ENCODE measurements at places on chromosomes 16 and 17.

GRCh38 chr17:4182043-4182442 is 39.0 kb downstream of the CYB5D2 start:
- no peak for DNase-seq

- no peak for DNase-seq
Observed at GRCh38 chr16:69187446-69188235, 677 bp downstream of the SNTB2 start.

DNA sequence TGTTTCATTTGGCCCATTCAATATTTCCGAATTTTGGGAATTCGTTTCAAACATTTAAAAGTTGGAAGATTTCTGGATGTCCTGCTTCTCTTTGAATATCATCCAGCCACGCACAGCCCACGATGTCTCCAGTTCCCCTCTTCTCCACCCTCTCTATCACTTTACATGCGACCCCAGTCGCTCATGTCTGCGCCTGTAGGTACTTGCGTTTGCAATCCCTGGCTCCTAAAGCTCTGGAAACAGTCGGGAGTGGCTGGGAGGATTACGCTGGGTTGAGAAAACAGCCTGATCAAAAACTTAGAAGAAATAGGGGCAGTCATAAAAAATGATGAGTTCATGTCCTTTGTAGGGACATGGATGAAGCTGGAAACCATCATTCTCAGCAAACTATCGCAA is 1.5 kb upstream of the SBK1 start:
- DNase-seq, result no peak

GRCh38 chr17:79834565-79835469 is 4.4 kb downstream of the CBX4 start:
- DNase-seq, result no peak

- DNase-seq, result no peak
Observed at GRCh38 chr17:15371376-15372130, 30.2 kb upstream of the TEKT3 start.

DNA sequence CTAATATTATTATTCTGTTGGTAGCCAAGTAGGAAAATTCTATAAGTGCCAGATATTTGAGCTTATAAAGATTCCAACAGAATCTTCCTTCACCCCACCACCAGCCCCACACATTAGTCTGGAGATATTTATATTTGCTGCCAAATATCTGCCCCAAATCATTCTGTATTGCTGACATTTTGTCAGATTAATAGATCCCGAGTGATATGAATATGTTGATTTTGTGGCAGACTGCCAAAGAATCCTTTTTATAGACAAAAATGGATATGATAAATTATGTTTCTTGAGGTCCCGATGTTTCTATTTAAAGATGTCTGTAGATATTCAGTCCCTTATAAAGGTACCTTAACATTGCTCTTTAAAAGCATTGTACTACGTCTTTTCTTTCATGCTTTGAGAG is 162.2 kb upstream of the KCNJ16 start:
- DNase-seq, result no peak

GRCh38 chr17:4586043-4586442 is 1.7 kb downstream of the SMTNL2 start:
- no peak for DNase-seq

- DNase-seq, result no peak
Observed at GRCh38 chr17:57994436-57994835, 6.4 kb upstream of the VEZF1 start.

DNA sequence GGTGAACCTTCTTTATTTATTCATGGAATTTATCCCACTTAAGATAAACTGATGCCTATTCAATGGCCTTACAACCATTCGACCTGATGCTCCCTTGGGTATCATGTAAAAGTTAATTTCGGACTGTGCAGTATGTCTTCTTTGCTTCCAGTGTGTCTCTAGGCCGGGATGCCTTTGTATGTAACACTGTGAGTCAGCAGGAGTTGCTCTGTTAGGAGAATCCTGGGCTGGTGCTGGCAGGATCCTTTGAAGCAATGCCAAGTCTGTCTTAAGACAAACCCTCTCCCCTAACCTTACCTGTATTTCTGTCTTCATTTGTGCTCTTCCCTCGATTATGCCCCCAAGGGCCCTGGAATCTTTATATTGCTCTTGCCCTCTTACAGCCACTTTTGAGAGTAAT is 37.9 kb upstream of the ABCA8 start:
- no peak for DNase-seq

- DNase-seq, result no peak
Observed at GRCh38 chr16:72198771-72199201, 26.8 kb upstream of the PMFBP1 start.

GRCh38 chr17:28368306-28368831 is 1.7 kb downstream of the VTN start:
- no peak for DNase-seq

GRCh38 chr17:3888343-3889171 is 4.3 kb downstream of the CAMKK1 start:
- DNase-seq, result peak; percentile 36

- no peak for DNase-seq
Observed at GRCh38 chr16:23788685-23789084, 33.9 kb downstream of the CHP2 start.

GRCh38 chr16:35296962-35297653 is 1837.7 kb downstream of the TP53TG3F start:
- no peak for DNase-seq

DNA sequence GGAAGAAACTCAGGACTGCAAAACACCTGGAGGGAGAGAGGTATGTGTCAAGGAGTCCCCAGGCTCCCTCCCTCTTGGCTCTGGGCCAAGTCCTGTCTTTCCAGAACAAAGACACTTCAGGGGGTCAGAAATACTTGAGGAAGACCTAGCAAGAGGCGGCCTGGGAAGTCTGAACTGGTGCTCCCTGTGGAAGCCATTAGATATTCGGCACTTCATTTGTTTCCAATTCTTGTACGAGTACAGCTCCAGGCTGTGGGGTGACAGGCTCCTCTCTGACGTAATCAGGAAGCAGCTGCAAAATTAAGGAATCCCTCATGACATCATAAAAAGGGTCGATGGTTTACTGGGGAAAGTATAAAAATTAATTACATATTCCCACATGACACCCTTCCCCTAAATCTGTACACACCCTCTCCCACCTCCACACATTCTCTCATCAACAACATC is 108.7 kb downstream of the SMG6 start:
- no peak for DNase-seq

- no peak for DNase-seq
Observed at GRCh38 chr16:89478576-89479221, 11.7 kb downstream of the ANKRD11 start.

DNA sequence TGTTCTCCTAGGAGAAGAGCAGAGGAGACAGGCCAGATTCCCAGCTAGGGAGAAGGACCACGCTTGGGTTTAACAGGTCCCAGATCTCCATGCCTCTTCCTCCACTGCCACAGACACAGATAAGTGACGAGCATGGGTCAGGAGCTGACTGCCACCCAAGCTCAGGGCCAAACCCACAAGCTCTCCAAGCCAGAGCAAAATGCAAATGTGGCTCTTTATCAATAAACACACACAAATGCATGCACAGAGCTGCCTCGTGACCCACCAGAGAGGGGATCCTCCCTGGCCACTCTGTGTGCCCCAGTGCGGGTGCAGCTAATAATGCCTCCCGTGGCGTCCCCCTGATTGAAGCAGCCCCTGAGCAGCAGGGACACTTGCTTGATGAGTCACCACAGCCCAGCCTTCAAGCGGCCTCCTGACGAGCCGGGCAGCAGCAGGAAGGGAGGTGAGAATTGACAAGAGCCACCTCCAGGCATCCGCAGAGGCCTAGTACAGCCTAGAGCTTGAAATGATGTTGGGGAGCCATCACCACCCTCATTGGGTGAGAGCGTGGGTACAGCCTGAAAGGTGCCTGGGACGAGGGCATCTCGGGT is 143.9 kb downstream of the CCDC182 start:
- DNase-seq, result no peak

GRCh38 chr16:53559270-53559951 is 56.4 kb upstream of the AKTIP start:
- no peak for DNase-seq

GRCh38 chr16:82783933-82784572 is 157.3 kb downstream of the CDH13 start:
- no peak for DNase-seq

DNA sequence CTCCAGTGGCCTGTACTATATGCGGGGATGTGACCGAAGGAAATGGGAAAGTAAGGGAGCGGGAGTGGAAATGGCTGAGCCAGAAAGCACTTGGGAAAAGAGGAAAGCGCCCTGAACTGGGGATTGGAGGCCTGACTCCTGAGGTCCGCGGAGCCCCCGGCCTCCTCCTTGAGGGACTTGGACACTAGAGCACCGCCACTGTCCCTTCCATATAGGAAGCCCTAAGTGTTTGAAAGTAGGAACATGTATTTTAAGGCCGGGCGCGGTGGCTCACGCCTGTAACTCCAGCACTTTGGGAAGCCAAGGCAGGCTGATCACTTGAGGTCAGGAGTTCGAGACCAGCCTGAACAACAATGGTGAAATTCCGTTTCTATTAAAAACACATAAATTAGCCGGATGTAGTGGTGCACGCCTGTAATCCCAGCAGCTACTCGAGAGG is 530 bp upstream of the ZDHHC7 start:
- no peak for DNase-seq

- no peak for DNase-seq
Observed at GRCh38 chr16:29663807-29664090, 702 bp downstream of the SPN start.

- DNase-seq, result no peak
Observed at GRCh38 chr17:18056214-18056613, 17.0 kb downstream of the GID4 start.

GRCh38 chr17:47714773-47715396 is 18.2 kb upstream of the TBX21 start:
- DNase-seq, result no peak

DNA sequence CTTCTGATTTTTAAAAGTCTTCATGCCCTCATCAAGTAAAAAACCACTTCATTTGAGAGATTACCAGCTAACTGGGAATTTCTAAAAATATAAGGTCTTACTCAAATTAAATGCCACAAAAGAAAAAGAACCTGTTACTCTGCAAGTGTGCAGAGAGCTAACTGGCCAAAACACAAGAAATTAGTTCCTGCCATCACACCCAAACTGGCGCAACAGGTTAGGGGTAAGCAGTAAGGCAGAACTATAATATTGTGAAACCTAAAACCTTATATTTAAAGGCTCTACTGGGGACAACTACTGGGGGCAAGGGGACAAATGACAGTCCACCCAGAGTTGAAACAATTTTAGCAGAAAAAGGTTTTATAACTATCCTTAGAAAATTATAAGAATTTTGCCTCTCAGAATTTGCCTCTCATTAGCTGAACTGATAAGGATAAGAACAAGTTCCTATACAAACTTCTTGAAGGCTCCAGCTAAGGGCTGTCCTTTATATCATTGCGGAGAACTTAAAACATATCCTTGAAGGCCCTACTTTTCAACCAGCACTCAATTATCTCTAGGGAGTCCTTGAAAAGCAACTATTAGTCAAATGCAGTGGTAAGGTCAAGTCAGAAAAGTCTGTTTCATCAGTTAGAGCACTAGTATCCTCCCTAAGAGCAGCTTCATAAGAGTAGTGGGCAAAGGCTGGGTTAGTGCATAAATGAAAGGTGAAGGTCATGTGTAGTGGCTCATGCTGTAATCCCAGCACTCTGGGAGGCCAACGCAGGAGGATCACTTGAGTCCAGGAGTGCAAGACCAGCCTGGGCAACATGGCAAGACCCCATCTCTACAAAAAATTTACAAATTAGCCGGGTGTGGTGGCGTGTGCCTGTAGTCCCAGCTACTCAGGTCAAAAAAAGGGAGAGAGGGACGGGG is 31.5 kb downstream of the SMURF2 start:
- DNase-seq, result no peak

DNA sequence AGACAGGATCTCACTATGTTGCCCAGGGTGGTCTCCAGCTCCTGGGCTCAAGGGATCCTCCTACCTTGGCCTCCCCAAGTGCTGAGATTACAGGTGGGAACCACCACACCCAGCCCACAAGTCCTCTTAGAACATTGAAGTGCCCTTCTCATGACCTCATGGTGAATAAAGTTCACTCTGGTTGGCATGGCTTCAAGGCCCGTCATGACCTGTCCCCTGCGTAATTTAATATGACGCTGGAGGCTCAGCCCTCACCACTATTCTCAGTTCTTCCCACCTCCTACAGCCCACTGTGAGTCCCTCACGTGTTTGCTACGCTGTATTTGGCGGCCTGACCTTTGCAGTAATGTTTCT is 1.9 kb downstream of the ENDOV start:
- DNase-seq, result no peak

DNA sequence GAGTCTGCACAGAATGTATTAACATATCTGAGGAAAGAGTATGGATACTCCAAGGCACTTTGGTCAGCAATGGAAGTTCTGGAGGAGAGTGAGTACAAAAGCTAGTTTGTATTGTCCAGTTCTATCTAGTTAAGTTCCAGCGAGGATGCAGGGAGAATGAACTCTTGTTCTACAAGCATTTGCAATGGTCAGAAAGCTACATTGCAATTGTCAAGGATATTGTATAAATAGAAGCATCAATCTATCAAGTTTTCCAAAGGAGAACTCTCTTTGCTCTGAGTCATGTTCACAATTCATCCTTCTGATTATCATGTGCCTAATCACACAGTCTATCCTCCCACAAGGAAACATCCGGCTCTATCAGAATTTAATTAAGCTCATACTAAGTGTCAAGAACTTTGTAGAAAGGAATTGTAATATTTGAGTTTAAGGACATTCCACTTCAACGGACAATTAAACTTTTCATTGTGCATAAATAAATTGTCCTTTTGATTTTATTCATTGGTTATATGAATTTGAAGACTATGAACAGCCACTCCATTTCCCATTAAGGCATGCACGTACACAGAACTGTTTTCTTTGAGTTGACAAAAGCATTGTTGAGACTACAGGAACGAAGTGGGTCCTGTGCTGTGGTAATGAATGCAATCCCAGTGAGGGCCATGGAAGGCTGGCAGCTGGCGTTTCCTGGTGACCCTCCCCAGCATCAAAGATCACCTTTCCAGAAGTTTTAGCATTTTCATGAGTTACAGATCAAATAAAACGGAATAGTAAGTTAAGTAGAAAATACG is 973.5 kb upstream of the GOT2 start:
- DNase-seq, result no peak

DNA sequence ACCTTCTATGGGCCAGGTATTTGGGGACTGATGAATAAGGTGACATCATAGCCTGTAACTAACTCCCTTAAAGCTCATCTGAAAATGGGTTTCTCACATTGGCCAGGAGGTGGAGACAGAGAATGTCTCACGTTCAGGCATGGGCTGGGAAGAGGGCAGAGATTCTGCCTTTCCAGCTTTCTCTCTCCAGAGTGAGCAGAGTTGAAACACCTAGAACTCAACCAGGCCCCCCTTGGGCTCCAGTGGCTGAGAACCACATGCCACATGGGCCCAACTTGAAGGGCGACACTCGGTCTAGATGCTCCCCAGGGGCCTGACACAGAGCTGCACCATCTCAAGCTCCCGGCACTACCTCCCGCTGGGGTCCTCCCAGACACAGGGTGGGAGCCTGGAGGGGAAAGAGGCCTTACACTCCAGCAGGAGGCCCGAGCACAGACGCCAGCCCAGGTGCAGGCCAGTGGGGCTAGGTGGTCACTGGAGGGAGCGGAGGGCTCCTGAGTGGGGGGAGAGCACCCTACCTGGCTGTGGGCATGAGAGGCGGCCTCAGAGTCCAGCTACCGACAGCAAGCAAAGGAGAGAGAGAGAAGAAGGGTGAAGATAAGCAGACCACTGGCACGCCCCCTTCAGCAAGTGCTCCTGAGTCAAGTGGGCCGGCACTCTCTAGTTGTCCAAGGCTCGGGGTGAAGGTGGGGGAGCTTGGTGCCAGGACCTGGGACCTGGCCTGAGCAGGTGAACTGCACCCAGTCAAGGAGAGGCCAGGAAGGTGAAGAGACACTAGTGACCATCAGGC is 55.9 kb downstream of the MYO18A start:
- peak; percentile 69 for DNase-seq

Data from NCI-H524 treated with DMSO at 0.1 percent for 48 hours (cell line).